ENCODE measurements at places on chromosomes 1 and 21.

GRCh38 chr1:117568999-117569398, 36.8 kb upstream of the TENT5C start:
- no peak for DNase-seq

GRCh38 chr1:41323243-41323642, 38.0 kb upstream of the FOXO6 start:
- no peak for DNase-seq

DNA sequence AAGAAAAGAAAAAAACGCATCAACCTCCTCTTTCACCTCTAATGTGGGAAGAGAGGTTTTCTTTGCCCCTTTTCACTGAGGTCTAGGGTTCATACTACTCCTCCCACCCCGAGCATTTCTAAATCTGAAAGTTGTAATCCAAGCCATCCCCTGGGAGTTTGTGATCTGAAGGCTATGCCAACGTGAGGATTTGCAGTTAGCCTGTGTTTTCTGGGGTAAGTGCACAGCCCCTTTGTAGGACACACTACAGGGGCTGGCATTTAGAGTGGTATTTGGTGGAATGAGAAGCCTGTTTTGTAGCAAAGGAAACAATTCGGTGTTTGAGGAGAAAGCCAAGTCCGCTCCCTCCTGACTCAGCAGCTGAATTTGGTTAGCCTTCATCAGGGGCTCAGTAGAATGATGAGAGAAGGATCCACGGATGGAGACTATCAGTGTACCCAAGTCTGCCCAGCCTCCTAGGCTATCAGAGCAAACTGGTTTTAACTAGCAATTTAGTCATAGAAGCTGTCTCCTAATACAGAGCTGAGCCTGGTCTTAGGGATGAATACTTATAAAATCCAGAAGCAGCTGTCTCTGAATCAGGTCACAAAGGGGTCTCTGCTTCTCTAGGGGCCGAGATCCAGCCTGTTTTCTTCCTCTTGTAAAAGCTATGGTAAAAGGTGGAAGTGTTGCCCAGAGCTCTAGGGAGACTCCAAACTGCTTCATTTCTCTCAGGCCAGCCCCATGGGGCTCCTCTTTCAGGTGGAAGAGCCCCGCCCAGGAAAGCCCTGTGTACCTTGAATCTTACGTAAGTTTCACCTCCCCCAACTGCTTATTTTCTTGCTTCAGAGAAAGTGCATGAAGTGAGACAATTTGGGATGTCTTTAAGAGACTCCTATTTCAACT, 2.1 kb downstream of the PCP4L1 start:
- no peak for DNase-seq

DNA sequence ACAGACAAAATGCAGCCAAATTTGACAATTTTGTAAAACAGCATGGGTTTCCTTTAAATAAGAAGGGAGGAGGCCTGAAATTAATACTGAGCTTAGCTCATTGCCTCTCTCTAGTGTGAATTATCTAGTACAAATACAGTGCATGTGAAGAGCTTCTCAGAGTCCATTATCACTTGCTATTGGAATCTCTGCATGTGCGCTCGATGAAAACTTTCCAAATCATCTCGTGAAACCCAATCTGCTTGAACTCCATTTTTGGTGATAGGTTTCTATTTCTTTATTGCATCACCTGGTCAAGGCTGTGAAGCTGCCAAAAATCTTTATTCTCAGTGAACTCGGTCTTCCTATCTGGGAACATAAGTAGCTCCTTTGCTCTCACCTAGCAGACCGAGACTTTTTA, 49.5 kb upstream of the LYPLAL1 start:
- DNase-seq: no peak

GRCh38 chr1:228945885-228946284, 210.6 kb downstream of the RHOU start:
- no peak for DNase-seq

- no peak for DNase-seq
Measured at GRCh38 chr21:28224191-28224726, 768.4 kb downstream of the LTN1 start.

DNA sequence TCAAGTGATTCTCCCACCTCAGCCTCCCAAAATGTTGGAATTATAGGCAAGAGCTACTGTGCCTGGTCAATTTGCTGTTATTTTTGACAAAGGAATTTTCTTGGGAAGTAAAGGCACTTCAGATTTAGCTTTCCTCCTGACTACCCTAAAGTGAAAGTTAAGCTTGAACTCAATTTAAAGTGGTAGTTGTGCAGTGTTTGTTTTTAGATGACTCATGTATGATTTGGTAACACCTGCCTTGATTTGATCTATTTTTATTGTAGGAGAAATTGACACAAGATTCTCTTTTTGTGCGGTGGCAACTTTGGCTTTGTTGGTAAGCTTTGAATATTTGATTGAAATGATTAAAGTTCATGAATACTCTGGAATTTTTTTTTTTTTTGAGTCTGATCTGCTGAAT, 5.0 kb downstream of the RABGGTB start:
- no peak for DNase-seq

GRCh38 chr1:110877776-110878175, 4.8 kb downstream of the CD53 start:
- no peak for DNase-seq

GRCh38 chr1:116986421-116987255, 14.9 kb upstream of the CD101 start:
- DNase-seq: peak; percentile 56

GRCh38 chr1:173356191-173356762, 120.9 kb upstream of the PRDX6 start:
- DNase-seq: no peak

DNA sequence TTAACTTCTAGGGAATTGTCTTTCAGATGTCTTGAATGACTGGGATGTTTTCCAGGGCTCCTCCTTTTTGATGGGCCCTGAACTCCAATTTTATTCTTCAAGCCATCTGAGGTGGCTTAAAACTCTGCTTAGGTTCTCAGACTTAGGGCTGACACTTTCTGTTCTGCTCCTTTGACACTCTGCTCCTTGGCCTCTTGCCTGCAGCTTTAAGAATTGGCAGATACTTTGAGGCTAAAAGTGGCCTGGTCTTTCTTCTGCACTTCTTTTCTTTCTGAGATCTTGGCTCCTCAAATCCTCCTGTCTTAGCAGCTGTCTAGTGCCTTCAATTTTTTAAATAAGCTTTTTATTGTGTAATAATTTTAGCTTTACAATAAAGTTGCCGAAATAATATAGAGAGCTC, 294.6 kb downstream of the RPS6KC1 start:
- no peak for DNase-seq

DNA sequence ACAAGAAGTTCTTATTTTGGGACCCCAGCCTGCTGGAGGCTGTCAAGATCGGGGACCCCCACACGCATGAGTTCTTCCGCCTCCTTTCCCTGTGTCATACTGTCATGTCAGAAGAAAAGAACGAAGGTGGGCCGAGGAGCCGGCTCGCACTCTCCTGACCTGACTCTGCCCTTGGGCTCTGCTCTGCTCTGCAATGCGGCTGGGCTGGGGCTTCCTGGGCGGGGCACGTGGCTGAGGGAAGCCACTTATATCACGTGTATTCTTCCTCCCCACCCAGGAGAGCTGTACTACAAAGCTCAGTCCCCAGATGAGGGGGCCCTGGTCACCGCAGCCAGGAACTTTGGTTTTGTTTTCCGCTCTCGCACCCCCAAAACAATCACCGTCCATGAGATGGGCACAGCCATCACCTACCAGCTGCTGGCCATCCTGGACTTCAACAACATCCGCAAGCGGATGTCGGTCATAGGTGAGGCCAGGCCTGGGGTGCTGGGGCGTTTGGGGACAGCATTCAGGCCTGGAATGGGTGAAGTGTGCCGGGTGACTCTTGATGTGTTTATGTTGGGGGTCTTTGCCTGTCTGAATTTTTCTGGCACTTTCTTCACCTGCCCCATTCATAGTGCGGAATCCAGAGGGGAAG, 17.6 kb downstream of the ATP8B2 start:
- DNase-seq: peak; percentile 67

- no peak for DNase-seq
Measured at GRCh38 chr1:1680031-1680911, 12.3 kb downstream of the SLC35E2B start.

- no peak for DNase-seq
Measured at GRCh38 chr1:72018562-72018961, 263.8 kb downstream of the NEGR1 start.

DNA sequence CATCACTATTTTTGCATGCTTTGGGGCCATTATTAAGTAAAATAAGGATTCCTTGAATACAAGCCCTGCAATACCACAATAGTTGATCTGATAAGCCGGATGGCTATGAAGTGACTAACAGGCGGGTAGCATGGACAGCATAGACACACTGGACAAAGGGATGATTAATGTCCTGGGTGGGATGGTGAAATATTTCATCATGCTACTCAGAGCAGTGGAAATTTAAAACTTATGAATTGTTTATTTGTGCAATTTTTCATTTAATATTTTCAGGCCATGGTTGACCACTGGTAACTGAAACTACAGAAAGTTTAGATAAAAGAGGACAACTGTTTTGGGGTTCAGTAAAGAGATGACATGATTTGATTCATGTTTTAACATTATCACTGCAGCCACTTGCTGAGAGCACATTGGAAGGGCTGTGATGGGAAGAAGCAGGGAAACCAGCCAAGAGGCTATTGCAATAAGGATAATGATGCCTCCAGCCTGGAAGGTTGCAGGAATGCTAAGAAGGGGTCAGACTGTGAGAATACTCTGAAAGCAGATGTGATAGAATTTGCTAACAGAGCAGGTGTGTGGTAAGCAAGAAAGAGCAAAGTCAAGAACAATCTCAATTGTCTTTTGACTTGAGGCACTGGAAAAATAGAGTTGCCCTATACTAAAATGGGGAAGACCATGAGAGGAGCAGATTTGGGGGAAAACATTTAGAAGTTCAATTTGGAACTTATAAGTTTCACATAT, 62.5 kb upstream of the TNFSF4 start:
- DNase-seq: no peak

GRCh38 chr1:6059866-6060265, 14.2 kb downstream of the KCNAB2 start:
- DNase-seq: no peak

GRCh38 chr1:68384872-68385411, 64.8 kb downstream of the RPE65 start:
- DNase-seq: no peak

GRCh38 chr21:20645344-20645743, 352.9 kb upstream of the NCAM2 start:
- no peak for DNase-seq

GRCh38 chr1:209808059-209808581, 2.2 kb upstream of the IRF6 start:
- no peak for DNase-seq

DNA sequence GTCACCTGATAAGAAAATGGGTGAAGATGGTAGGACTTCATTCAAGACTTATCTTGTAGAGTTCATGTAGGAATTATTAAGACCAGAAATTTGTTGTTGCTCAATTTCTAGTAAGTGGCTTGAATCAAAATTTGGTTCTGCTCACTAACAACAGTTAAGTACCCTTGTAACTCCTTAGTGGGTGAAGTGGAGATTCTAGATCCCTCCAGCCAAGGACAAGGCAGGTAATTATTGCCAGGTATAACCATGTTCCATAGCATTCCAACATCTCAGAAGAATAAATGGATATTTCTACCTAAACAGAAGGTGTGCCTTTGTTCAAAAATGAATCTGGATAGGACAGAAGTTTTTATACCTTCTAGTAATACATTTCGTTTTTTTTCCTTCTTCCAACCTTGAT, 282.3 kb downstream of the DUSP10 start:
- DNase-seq: no peak

DNA sequence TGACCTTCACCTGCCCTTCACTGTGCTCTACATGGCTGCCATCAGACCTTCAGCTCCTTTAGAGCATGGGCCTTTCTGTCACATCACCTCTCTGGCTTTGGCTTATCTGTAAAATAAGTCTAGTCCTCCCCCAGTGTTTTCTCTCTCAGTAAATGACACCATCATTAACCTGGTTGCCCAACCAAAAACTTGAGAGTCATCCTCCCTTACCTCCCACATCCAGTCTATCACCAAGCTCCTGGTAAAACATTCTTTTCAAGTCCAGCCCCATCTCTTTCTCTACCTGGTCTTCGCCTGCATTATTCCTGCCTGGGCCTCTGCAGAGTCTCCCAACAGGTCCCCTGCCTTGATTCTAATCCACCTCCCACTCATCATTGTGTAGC, 13.1 kb downstream of the SLC26A9 start:
- DNase-seq: no peak

- DNase-seq: no peak
Measured at GRCh38 chr1:85188530-85188929, 12.3 kb downstream of the SYDE2 start.

DNA sequence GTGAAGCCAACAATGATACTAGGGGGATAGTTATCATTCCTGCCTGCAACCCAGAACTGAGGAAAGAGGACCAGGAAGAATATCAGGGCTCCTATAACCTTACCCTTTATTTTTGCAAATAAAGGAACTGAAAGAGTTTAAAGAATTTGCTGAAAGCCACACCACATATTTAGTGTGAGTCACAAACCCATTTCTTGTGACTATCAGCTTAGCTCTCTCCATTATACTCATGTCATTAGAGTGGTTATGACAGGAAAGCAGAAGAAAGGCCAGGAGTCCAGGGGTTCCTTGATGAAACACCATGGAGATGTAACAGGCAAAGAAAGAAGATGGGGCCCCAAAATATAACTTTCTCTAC, 141.1 kb upstream of the SAMSN1 start:
- no peak for DNase-seq

DNA sequence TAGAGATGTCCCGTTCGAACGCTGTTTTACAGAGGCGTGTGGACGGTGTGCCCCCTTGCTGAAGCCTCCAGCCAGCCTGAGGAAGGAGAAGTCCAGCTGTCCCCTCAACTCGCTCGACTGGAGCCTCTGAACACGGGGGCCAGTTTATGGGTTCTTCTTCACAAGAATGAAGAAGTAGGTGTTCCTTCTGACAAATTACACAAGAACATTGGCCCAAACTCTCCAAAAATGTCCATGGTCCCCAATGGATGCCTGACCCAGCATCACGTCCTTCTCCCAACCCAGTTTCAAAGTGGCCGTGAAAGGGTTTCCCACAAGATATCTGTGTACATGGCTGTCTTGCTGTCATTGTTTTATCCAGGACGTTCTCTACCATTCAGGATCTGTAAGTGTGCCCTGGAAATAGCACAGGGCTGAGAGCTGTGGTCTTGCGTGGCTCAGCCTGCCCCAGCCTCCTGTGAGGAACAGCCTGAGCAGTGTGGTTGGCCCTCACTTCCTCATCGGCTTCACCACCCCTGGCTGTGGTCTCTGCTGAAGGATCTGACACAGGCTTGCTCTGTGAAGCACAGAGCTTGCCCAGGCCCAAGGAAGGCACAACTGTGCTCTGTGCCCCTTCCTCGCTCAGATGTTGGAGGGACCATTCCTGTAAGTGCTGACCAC, 1.0 kb upstream of the S100B start:
- DNase-seq: peak; percentile 40
